T-helper 1 cell (primary cell): ENCODE measurements at places on chromosomes 7 and 10.

- DNase-seq: no peak
Observed at GRCh38 chr10:23534326-23534725, 95.5 kb downstream of the OTUD1 start.

GRCh38 chr10:113041324-113041723, 91.3 kb downstream of the TCF7L2 start:
- no peak for DNase-seq

- DNase-seq: no peak
Observed at GRCh38 chr10:32950591-32951108, 7.4 kb downstream of the ITGB1 start.

- no peak for DNase-seq
Observed at GRCh38 chr10:79147796-79148451, 79.2 kb downstream of the ZMIZ1 start.

- DNase-seq: no peak
Observed at GRCh38 chr7:43600056-43600455, 17.1 kb downstream of the STK17A start.

DNA sequence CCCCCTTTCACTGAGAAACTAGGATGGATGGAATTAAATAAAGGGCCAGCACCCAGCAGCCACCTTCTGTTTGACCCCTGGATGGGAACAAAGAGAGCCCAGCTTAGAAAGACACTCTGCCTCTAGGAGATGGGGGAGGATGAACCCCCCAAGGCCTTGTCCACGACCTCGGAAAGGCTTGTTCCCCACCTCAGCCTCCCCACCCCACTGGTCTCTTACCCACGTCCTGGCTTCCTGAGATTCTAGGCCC, 9.7 kb downstream of the ITPRIP start:
- DNase-seq: no peak

- DNase-seq: no peak
Observed at GRCh38 chr10:133224756-133225372, 5.2 kb upstream of the UTF1 start.

DNA sequence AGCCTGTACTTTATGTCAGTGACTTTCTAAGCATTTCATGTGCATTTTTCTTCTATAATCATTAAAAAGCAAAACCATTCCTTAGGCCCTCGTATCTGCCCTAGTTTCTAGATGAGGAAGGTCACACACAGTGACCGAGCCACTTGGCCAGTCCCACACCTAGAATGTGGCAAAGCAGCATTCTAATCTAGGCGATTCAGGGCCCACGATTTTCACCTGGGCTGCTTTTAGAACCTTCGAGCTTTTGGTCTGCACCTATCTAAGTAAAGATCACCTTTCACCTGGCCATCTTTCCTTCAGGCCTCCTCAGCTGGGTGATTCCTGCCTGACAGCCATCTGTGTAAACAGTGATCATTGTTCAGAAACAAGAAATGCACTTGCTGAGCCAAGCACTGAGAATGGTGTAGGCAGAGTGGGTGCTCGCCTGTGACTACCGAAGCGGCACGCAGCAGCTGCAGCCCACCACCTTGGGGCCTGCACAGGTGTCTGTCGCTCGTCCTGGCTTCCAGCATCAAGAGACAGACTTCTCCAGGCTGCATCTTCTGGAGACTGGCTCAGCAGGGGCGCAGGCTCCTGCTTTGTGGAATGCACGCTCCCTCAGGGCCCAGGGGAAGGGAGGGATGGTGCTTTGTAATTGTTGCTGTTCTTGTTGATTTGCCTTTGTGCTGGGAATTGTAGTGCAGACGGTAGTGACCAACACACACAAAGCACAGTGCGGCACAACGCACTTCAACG, 149.0 kb upstream of the INSYN2A start:
- DNase-seq: no peak

- peak; percentile 95 for DNase-seq
Observed at GRCh38 chr10:131981429-131982184, at the start of gene BNIP3. BNIP3 (minus strand) TSS chr10:131981923; CDS start chr10:131981806, 117 bp downstream.

- DNase-seq: no peak
Observed at GRCh38 chr10:77268721-77269120, 368.9 kb downstream of the KCNMA1 start.

GRCh38 chr7:93307131-93307660, 75.0 kb downstream of the VPS50 start:
- DNase-seq: no peak

- DNase-seq: no peak
Observed at GRCh38 chr7:92636018-92636560, 45.9 kb upstream of the FAM133B start.

- DNase-seq: no peak
Observed at GRCh38 chr7:23075571-23075970, 30.0 kb upstream of the KLHL7 start.

DNA sequence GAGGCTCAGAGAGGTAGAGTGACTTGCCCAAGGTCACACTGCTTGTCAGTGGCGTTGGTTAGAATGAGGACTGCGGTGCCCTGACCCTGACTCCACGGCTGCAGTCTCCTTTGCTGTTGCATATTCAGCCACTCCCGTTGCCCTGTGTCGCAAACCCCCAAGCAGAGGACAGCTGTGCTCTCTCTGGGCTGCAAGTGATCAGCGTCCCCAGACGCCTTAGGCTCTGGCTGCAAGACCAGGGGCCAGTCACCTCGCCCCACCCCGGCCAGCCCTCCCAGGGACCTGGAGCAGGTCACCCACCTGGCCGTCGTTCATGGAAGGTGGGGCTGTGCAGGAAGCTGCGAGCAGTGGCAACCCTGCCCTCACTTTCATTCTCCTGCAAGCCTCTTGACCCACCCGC, 51.7 kb upstream of the NANOS1 start:
- no peak for DNase-seq

DNA sequence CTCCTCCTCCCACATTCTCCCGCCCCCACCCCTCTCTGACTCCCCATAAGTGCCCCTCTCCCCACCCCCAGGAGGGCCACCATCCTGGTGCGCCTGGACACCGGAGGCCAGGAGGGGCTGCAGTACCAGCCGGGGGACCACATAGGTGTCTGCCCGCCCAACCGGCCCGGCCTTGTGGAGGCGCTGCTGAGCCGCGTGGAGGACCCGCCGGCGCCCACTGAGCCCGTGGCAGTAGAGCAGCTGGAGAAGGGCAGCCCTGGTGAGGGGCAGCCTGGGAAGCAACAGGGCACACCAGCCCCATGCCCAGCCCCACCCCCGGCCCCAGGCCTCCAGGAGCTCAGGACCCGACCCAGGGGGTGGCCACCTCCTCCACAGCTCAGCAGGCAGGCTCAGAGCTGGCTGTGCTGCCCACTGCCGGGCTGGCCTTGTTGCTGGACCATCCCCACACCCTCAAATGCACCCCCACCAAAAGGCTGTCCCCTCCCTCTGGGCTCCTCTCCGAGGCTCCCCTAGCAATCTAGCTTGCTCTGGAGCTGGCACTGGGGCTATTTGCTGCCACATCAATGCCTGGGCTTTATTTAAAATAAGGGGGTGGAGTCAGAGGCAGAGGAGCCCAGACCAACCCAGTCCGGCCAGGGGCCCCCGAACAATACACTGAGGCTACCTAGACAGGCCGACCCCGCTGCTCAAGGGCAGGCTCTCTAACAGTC, 14.8 kb downstream of the ATG9B start:
- no peak for DNase-seq

- no peak for DNase-seq
Observed at GRCh38 chr10:62858364-62858763, 42.2 kb upstream of the EGR2 start.

GRCh38 chr10:119680050-119680449, 28.9 kb downstream of the BAG3 start:
- no peak for DNase-seq

GRCh38 chr7:22361795-22362194, 4.8 kb upstream of the RAPGEF5 start:
- no peak for DNase-seq

GRCh38 chr10:118961436-118961835, 68.1 kb upstream of the NANOS1 start:
- no peak for DNase-seq

DNA sequence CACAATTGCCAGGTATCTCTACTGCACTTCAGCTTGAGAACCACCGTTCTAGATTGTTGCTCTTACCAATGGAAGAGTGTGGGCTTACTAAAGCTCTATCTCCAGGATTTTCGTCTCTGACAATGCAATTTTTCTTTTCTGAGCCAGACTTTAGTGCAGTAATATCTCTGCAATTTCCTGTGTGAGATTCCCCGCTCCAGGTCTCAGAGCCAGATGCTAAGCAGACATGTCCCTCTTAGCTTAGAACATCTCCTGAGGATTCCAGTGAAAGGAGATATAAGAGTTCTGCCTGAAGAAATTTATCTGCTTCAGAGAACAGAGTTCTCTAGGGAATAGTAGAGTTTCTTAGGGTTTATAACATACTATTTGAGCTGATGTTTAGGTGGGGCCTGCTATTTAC, 82.0 kb downstream of the SND1 start:
- DNase-seq: no peak

GRCh38 chr10:93552780-93553179, 13.7 kb upstream of the FFAR4 start:
- DNase-seq: no peak

- no peak for DNase-seq
Observed at GRCh38 chr7:891805-892204, 15.5 kb downstream of the GET4 start.

- DNase-seq: no peak
Observed at GRCh38 chr7:75885036-75885435, 6.2 kb downstream of the RHBDD2 start.

- DNase-seq: no peak
Observed at GRCh38 chr7:13181216-13181615, 493.8 kb downstream of the ARL4A start.

DNA sequence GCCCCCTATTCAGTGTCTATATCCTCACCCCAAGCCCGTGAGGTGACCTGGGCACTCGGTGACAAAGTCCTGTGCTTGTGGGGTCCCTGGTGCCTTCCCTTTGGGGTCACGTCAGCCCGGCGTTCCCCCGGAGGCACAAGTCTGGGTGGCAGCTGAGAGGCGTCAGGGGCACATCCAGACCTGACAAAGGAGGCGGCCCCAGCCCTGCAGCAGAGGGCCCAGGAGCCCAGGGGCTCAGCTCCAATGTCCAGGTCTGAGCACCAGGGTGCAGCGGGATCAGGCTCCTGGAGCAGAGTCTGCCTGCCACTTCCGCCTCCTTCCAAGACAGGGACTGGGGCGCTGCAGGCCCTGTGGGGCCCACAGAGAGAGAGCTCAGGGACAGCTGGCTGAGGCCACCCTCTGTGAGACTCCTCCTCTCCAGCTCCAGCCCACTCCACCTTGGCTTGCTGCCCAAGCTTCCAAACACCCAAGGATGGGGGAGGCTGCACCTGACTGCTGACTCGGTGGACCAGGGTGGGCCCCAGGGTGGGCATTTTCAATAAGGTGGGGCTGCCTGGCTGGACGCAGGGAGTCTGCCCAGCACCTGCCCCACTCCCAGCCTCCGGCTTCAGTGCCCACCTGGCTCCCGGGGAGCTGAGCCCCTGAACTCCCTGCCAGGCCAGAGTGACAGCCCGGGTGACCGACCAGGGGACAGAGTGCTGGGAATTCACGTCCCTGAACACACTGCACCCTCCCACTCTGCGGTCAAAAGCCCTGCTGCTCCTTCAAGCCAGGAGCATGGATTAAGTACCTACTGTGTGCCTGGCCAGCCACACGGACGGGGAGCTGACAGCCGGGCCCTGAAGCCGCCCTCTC, 1.0 kb upstream of the KNDC1 start:
- no peak for DNase-seq

GRCh38 chr10:6689036-6689435, 109.0 kb upstream of the PRKCQ start:
- no peak for DNase-seq

- no peak for DNase-seq
Observed at GRCh38 chr7:18864967-18865366, 252.5 kb downstream of the TWIST1 start.

DNA sequence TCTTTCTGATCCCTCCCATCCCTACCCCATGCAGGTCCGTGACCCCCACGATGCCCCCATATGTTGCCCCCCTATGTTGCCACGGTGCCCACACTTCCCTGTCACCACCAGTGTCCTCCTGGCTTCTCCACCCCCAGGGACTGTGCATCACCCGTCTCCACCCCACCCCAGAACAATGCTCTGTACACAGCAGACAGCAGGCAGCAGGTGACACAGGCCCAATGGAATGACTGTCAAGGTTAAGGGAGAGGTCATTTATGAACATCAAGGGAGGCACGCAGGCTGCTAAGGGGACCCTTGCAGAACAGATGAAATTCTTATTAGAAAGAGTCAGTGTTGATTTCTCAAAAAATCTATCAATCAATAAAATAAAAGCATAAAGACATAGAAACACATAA, 71.5 kb downstream of the PARP12 start:
- no peak for DNase-seq

DNA sequence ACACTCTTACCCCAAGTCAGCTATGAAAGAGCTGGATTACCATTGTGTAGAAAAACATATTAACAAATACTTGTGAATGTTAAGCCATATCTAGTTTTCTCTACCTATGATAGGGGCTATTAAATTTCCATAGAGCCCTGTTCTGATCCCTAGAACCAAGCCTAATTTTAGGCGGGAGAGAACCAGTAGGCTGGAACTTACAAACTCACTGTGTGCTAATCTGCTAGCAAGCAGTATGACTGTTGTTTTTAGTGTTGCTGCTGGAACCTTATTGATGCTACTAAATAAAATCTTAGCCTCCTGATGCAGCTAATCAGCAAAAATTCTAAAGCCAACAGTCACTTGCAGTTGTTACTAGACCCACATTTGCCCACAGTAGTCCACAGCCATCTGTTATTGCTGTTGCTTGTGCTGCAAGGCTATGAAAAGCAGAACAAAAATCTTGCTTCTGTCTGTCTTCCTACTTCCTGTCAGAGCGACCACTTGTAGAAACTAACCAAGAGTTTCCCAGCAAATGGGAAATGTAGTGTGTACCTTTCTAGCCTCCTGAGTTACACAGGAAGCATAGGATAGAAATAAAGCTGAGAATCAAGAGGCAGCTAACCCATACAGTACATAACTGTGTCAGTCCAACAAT, 368.4 kb downstream of the ARL4A start:
- no peak for DNase-seq

DNA sequence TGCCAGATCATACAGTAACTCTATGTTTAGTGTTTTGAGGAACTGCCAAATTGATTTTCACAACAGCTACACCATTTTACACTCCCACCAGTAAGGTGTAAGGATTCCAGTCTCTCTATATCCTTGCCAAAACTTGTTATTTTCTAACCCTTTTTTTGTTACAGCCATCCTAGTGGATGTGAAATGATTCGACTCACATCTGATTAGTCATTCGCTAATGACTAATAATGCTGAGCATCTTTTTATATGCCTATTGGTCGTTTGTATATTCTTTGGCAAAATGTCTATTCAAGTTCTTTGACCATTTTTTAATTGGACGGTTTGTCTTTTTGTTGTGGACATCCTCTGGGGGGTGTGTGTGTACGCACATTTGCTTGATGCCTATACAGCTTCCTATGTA, 142.8 kb downstream of the DGKB start:
- no peak for DNase-seq

- no peak for DNase-seq
Observed at GRCh38 chr10:67242528-67242927, 316.7 kb downstream of the LRRTM3 start.
